Endodermal cell (in vitro differentiated cells): ENCODE measurements at places on chromosomes 1 and 21. TPM values are rescaled to one million over a fixed set of nuclear protein-coding genes. Genes with fewer than 3 reads are reported as not detected.

Gene LAD1
- total RNA-seq = 13.5 and 14.3 TPM in 2 replicates

GRCh38 chr1:183956559-183957188 is 80.9 kb downstream of the COLGALT2 start:
- no peak for DNase-seq

GRCh38 chr1:48681476-48682305 is 95.0 kb downstream of the BEND5 start:
- DNase-seq = no peak

Gene CFHR3
- 0.70 and 1.0 TPM in 2 replicates for total RNA-seq

- peak; percentile 62 for DNase-seq
These were observed 24.6 kb upstream of the CDK11A start for GRCh38 chr1:1748686-1749321.

GRCh38 chr21:34808569-34809204 is 139.9 kb downstream of the CLIC6 start:
- no peak for DNase-seq

- no peak for DNase-seq
These were observed 76.7 kb downstream of the PRDM16 start for GRCh38 chr1:3145532-3146325.

GRCh38 chr21:19048098-19048672 is 644.6 kb upstream of the TMPRSS15 start:
- DNase-seq = no peak

Gene NUAK2
- total RNA-seq = 19.1 to 53.5 TPM (median 21.3 TPM) in 3 replicates

- DNase-seq = no peak
These were observed 46.9 kb downstream of the PKN2 start for GRCh38 chr1:88730995-88731394.

Gene DDAH1
- total RNA-seq = 12.8 to 16.3 TPM (median 15.3 TPM) in 3 replicates

DNA sequence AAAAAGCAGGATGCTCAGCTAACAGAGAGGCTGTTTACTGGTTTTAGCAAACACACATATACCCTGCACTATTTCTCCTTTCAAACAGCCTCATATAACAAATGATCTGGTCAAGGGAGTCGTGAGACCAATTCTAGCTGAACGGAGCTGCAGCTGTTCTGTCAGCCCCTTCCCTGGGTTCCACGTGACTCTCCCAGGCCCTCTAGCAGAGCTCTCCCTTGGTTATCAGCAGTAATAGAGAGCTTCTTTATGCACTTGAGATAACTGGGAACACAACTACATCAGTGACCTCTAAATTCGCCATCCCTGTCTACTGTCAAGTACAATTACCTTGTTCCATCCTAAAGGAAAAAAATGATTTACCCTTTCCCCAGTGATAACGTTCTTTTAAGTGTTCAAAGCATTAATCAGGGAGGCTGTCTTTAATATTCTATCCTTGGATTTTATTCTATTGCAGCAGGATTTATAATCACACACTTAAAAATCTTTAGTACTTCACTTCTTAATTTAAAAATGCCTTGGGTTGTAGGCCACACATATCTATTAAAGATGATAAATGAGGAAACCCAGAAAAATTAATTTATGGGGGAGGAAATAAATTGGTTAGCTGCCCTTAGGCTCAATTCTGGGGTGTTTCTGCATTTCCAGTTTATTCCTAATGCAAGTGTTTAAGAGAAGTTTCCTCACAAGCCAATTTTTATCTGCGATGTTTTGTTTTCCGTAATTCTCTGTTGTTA is 28.2 kb downstream of the PTGER3 start:
- DNase-seq = no peak

DNA sequence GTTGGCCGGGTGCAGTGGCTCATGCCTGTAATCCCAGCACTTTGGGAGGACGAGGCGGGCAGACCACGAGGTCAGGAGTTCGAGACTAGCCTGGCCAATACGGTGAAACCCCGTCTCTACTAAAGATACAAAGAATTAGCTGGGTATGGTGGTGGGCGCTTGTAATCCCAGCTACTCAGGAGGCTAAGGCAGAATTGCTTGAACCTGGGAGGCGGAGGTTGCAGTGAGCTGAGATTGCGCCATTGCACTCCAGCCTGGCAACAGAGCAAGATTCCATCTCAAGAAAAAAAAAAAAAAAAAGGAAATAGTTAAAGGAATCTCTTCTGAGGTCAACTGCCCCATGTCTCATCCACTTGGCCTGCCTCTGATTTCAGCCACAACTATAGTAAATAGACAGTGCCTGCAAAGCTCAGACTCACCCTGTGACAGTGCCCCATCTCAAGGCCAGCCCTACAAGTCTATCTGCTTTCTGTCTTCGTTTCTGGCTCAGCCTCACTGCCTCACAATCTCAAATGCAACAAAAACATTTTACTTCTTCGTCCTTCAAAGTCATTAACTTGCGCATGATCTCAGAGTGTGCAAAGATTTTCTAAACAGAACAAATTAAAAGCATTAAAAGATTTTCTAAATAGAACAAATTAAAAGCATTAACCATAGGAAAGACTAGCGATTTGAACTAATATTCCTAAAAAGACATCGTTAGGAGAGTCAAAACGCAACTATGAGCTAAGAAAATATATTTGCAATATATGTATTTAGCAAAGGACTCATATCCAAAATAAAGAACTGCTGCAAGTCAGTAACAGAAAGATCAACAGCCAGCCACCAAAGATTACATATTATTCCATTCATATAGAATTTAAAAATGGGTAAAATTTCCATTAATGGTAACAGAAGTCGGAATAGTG is 65.0 kb upstream of the PRDX6 start:
- DNase-seq = no peak

Gene MEGF6
- 55.3 to 86.9 TPM (median 83.0 TPM) in 3 replicates for total RNA-seq

GRCh38 chr1:92076363-92076762 is 1.2 kb upstream of the SETSIP start:
- DNase-seq = no peak

DNA sequence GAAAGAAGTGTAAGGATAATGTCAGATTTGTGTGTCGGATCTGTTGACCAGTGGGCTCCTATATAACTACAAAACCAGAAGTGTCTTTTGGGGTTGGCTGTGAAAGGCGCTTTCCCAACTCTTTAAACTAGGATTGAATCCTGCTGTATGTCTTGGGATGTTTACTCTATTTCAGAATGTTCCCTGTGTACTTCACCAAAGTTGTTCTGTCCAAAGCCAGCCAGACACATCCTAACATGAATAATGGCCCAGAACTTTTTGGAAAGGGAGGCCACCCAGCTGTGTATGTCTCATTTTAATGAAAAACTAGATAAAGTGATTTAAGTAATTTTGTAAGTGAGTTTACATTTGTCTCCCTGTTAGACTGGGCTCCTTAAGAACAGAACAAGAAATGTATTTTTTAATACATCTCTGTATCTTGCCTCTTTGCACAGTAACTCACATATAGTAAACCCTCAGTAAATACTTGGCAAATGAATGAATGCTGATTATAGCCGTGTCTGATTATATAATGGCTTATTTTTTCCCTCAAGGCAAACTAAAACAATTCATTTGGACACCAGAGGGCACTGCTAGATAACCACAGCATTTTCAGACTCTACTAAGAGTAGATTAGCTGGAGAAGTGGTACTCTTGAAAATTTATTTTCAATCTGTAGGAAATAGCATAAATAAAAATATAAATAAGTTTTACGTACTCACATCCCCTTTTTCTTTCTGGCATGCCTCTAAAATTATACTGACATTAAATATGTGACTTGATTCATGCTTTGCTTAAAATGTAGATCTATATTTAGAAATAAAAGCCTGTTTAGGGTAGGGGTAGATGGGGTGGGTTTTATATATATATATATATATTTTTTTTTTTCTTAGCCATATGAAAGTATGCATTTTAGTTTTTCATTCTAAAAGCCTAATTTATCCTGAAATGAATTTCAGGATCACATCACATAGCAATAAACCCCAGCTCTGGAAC is 23.8 kb downstream of the TSEN15 start:
- DNase-seq = no peak

DNA sequence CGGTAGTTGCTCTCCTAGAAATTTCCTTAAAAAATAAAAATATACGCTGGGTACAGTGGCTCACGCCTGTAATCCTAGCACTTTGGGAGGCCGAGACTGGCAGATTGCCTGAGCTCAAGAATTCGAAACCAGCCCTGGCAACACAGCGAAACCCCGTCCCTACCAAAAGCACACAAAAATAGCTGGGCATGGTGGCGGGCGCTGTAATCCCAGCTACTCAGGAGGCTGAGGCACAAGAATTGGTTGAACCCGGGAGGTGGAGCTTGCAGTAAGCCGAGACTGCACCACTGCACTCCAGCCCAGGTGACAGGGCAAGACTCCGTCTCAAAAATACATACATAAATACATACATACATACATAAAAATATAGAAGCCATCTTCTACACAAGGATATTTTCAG is 262.8 kb downstream of the AKT3 start:
- no peak for DNase-seq

Gene MTOR
- total RNA-seq = 70.4 and 78.3 TPM in 2 replicates

Gene RNU1-2
- 2,483 and 2,807 TPM in 2 replicates for total RNA-seq

GRCh38 chr1:6634371-6635052 is 9.8 kb downstream of the THAP3 start:
- peak; percentile 89 for DNase-seq

DNA sequence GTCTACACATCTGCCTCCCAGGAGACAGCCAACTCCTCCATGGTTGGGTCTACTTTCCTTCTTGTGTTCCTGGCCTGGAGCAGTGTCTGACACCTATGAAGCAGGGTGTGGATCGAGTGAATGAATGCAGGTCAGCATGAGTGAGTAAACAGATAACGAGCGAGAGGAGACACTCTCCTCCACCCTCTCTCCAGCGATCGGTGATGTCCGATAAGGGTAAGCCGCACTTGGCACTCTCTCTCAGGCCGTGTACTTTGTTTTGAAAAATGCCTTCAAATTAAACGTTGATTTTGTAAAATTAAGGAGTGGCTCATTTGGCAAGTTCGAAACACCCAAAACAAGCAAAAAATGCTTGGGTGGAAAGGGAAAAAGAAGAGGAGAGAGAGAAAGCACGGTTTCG is 43.8 kb upstream of the DMRTB1 start:
- DNase-seq = peak; percentile 44

Gene RXFP4
- not detected in 3 replicates for total RNA-seq

Gene PLEKHN1
- 1.3 to 2.2 TPM (median 1.5 TPM) in 3 replicates for total RNA-seq

Gene ATP1A4
- total RNA-seq = 0.55 and 0.66 TPM in 2 replicates

DNA sequence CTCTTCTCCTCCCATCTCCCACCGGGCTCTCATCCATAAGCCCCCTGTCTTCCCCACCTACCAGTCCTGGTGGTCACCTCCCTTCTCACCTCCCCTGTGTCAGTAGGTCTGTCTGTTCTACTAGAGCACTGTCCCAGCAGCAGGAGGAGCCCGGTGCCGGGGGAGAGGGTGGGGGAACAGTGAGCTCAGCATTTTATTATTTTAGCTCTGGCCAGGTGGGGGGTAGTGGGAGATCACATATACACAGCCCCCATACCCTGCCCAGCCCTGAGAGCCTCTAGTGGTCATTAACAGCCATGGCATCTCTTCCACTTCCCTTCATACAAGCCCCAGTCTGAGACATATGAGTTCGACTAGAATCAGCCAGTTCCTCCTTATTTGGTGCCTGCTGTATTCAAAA is at the start of gene TMOD4:
Gene TMOD4, minus strand, starts transcription at position 119 of the 400 bp plus-strand sequence. CDS start 1,106 bp downstream, outside the sequence.
- DNase-seq = no peak

Gene CYP4Z1
- total RNA-seq = 0.31 TPM in 1 of 3 replicates, not detected in the others

Gene SPRR2F
- total RNA-seq = not detected in 2 replicates

GRCh38 chr1:164673584-164674214 is 114.7 kb downstream of the PBX1 start:
- peak; percentile 85 for DNase-seq

GRCh38 chr1:110903853-110904500 is 31.0 kb downstream of the CD53 start:
- DNase-seq = no peak

DNA sequence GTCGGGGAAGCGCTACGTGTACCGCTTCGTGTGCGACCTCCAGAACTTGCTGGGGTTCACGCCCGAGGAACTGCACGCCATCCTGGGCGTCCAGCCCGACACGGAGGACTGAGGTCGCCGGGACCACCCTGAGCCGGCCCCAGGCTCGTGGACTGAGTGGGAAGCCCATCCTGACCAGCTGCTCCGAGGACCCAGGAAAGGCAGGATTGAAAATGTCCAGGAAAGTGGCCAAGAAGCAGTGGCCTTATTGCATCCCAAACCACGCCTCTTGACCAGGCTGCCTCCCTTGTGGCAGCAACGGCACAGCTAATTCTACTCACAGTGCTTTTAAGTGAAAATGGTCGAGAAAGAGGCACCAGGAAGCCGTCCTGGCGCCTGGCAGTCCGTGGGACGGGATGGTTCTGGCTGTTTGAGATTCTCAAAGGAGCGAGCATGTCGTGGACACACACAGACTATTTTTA is 17.1 kb downstream of the ETS2 start:
- no peak for DNase-seq

DNA sequence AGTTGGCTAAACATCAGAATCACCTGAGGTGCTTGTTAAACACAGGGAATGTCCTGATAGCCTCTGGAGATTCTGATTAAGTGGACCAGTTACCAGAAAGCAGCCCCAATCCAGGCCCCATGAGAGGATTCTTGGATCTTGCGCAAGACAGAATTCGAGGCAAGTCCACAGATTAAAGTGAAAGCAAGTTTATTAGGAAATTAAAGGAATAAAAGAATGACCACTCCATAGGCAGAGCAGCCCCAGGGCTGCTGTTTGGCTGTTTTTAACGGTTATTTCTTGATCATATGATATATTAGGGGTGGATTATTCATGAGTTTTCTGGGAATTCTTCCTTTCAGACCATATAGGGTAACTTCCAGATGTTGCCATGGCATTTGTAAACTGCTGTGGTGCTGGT is 176.2 kb downstream of the ROR1 start:
- no peak for DNase-seq

DNA sequence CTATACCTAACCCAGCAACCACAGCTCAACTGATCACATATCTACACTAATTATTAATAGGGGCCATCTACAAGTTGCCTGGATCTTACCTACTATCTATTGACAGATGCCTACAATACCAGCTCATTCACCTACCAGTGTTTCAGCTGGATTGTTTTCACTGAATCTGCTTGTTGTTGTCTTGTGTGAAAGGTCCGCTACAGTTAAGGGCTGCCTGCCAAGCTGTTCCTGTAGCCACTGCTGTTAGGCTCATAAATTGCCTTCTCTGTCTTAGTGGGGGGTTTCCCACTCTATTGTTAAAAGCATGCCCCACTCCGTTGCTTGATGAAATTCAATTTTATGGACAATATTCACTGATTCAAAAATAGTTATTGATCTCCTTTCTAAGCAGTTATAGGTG is 199.7 kb upstream of the TMPRSS15 start:
- DNase-seq = no peak
